Right cardiac atrium (tissue), 5 donors: ENCODE measurements at places on chromosomes 1 and 21. TPM values are rescaled to one million over a fixed set of nuclear protein-coding genes. Genes with fewer than 3 reads are reported as not detected.

GRCh38 chr1:174167265-174167803 lies 8.0 kb downstream of the RABGAP1L start:
- DNase-seq, result no peak

DNA sequence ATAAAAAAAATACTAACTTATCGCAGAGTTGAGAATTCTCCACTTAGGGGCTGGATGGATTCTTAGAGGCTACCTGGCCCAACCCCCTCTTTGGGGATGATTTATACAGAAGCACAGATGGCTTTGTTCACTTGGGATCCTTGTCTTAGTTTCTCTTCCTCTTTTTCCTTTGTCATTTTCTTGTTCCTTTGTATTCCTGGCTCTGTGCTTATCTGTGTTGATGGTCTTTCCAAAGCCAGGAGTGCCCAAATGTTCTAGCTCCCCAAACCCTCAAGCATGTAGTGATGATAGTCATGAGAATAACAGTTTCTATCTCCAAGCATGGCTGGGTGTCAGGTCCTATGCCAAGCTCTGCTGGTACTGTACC lies 27.4 kb downstream of the EPHB2 start:
- DNase-seq, result no peak

Gene HENMT1
- 3.0 TPM for total RNA-seq

- no peak for DNase-seq
These were observed 28.1 kb downstream of the AK4 start for GRCh38 chr1:65176056-65176450.

- DNase-seq, result no peak
These were observed 1097.4 kb downstream of the TTLL7 start for GRCh38 chr1:82901561-82901960.

DNA sequence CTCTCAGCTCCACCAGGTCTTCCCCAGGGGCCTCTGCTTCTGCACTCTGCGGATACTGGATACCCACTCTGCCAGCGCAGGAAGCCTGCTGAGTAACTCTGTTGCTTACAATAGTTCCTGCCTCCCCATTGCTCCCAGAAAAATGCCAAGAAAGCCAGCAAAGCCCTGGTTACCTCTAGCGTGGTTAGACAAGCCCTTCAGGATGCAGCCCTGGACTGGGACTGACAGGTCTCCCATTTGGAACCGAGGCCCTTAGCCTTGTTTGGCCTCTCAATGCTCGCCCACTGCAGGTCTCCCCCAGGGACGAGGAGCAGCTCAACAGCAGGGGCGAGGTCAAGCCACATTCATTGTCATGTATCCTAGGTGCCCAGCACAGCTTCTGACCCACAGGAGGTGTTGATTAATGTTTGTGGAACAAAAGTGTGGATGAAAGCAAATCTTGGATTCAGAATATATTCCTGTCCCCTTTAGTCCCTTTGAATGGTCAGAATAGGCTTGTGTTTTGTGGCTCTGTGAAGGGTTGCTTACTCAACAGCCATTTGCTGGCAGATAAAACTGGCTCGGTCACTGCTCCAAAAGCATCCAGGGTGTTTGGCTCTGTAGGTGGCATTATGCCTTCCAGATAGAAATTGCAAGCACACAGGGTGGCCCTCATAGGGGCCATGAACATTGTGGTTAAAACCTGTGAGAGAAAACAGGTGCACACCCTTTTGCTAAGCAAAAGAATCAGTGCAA lies 58.9 kb downstream of the C1orf198 start:
- DNase-seq, result no peak

GRCh38 chr21:15752763-15753407 lies 23.1 kb downstream of the USP25 start:
- DNase-seq, result no peak

GRCh38 chr1:40389322-40389803 lies 15.8 kb downstream of the SMAP2 start:
- no peak for DNase-seq

- no peak for DNase-seq
These were observed 38.3 kb upstream of the NRDC start for GRCh38 chr1:51916587-51917405.

- no peak for DNase-seq
These were observed 89.0 kb upstream of the HMCN1 start for GRCh38 chr1:185645162-185645640.

DNA sequence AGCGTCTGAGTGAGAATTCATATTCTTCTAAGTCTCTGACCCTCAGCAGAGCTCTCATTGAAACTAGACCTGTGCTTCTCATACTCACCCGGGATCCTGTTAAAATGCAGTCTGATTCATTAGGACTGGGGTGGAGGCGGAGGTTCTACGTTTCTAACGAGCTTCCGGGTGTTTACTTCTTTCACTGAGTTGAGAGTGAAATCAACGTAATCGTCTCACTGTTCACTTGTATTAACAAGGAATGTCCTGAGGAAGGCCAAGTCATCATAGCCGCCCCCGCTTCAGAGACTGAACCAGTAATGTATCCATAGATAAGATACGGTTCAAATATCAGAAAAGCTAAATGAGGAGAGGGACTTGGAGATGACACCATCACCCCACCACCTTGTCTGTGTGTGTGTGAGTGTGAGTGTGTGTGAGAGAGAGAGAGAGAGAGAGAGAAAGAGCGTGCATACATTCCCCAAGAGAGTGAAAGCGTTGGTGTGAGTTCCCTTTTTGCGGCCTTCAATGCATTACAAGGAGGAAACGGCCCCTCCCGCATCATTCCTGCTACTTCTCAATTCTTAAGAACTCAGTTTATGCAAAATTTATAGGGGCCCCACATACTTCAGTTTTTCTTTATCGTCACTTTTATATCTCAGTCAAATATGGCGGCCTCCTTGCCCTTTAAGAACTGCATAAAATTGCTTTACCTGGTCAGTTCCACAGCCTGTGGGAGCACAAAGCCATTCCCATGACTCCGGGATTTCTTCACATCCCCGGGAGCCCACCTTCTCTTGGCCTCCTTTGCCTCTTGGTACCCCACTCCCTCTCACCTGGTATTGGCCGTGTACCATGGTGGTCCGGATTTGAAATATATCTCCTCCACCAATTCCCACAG lies 19.8 kb downstream of the KMO start:
- peak; percentile 68 for DNase-seq

GRCh38 chr21:25925936-25926335 lies 191.2 kb downstream of the GABPA start:
- DNase-seq, result no peak

GRCh38 chr21:16707274-16707673 lies 805.6 kb upstream of the CXADR start:
- no peak for DNase-seq

- DNase-seq, result peak; percentile 80
These were observed 987 bp downstream of the DYNLT4 start for GRCh38 chr1:44806025-44806703.

DNA sequence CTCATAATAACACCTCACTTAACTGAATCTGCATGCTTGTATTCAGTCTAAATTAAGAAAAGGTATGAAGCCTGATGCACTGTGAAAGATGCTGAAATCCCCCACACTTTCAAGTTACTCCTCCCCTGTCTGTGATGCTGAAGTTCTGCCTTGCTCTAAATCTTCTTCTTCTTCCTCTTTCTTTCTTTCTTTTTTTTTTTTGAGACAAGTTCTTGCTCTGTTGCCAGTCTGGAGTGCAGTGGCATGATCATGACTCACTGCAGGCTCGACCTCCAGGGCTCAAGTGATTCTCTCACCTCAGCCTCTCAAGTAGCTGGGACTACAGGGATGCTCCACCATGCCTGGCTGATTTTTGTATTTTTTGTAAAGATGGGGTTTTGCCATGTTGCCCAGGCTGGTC lies 231.0 kb upstream of the B3GALT2 start:
- DNase-seq, result no peak

- peak; percentile 75 for DNase-seq
These were observed 43.7 kb upstream of the MAB21L3 start for GRCh38 chr1:116067566-116067890.

- no peak for DNase-seq
These were observed 24.6 kb downstream of the NTPCR start for GRCh38 chr1:232974971-232975370.

DNA sequence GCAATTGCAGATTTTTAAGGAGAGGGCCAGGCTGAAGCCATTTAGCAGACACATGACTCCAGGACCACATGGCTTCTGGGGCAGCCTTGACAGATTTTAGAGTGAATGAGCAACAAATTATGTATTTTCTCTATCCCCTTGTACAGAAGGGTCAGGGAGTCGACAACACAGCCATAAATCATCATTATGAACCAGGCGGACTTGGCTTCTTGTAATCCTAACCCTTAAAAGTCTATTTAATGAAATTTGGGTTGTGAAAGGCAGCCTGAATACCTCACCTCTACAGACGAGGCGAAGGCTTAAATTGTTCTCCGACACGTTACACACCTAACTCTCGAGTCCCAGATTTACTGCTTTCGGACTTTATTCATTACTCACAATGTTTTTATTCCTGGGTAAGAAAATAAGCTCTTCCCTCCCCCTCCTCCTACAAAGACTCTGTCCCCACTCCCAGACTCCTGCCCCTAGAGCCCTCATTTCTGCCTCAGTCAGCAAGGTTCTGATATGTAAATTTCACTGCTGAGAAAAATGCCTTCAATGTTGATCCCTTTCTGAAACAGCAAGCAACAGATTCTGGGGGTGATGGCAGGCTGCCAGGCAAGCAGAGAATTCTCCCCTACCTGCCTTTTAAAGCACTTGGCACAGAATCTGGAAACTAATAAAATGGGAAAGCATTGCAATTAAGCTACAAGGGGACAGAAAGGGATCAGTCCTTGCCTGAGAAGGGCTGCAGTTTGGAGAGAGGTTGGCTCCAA lies 51.6 kb downstream of the PLPP3 start:
- peak; percentile 67 for DNase-seq

DNA sequence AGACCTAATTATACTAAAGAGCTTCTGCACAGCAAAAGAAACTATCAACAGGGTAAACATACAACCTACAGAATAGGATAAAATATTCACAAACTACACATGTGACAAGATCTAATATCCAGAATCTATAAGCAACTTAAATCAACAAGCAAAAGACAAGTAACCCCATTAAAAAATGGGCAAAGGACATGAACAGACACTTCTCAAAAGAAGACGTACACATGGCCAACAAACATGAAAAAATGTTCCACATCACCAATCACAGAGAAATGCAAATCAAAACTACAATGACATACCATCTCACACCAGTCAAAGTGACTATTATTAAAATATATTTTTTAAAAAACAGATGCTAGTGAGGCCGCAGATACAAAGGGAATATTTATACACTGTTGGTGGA lies 99.8 kb downstream of the FAF1 start:
- no peak for DNase-seq

Gene OLFM3
- total RNA-seq, result not detected

Gene TP73
- not detected for total RNA-seq

Gene PPM1J
- 6.9 TPM for total RNA-seq

Gene LRRC53
- total RNA-seq, result not detected

GRCh38 chr1:212600980-212601379 lies 7.6 kb upstream of the ATF3 start:
- DNase-seq, result no peak

DNA sequence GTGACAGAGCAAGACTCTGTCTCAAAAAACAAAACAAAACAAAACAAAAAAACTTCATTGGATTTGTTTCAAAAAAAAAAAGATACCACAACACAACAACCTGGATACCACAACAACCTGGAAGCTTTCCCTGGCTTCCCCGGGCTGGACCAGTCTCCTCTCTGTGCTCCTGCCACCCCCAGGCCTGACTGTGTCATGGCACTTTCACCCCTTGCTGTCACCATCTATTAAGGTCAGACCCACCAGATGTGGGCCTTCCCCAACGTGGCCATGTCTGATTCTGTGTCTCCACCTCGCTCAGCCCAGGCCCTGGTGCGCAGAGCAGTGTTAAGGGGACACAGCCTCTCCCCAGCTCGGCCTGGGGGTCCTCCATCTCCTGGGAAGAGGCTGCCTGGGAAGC lies 28.3 kb upstream of the ACOT11 start:
- no peak for DNase-seq

DNA sequence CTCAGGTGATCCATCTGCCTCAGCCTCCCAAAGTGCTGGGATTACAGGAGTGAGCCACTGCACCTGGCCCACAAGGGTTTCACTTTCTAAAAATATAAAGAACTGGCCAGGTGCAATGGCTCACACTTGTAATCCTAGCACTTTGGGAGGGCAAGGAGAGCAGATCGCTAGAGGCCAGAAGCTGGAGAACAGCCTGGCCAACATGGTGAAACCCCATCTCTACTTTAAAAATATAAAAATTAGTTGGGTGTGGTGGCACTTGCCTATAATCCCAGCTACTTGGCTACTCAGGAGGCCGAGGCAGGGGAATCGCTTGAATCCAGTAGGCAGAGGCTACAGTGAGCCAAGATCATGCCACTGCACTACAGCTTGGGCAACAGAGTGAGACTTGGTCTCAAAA lies 25.7 kb downstream of the MRPL39 start:
- no peak for DNase-seq

DNA sequence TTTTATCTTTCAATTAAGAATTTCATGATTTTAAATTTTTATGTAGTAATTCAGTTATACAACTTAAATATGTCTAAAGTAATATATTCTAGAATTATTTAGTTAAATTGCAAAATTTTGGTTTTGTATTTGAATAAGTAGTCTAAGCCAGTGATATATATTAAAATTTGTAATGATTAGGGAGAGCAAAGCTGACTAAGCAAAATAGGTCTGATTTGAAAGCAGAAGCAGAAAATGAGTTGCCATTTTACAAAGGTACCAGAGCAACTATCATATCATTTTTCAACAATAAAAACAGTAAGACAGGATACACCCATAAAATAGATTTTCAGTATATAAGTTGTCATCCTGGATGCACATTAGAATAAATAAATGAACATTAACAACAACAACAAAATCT lies 177.9 kb downstream of the COP1 start:
- no peak for DNase-seq

Gene HTR6
- total RNA-seq, result not detected

Gene PIK3CD
- total RNA-seq, result 5.9 TPM

Gene FCRL5
- total RNA-seq, result 0.08 TPM

- DNase-seq, result peak; percentile 18
These were observed 1995.8 kb downstream of the NCAM2 start for GRCh38 chr21:22993822-22994574.

Gene OR2G6
- not detected for total RNA-seq

- no peak for DNase-seq
These were observed 210.3 kb downstream of the ASTN1 start for GRCh38 chr1:176954242-176954641.
